ENCODE measurements at places on chromosomes 7 and 10. TPM values are rescaled to one million over a fixed set of nuclear protein-coding genes. Genes with fewer than 3 reads are reported as not detected.

The C7orf33 gene
- polyA plus RNA-seq = not detected

The MSRB2 gene
- polyA plus RNA-seq = 27.0 TPM

The HTR7 gene
- polyA plus RNA-seq = 2.1 TPM

The HACD1 gene
- 39.1 TPM for polyA plus RNA-seq

The FGFBP3 gene
- 1.3 TPM for polyA plus RNA-seq

The CLDN4 gene
- polyA plus RNA-seq = 0.69 TPM

The LIPK gene
- not detected for polyA plus RNA-seq

The LAMB1 gene
- 32.3 TPM for polyA plus RNA-seq

The TET1 gene
- 0.18 TPM for polyA plus RNA-seq

The HECW1 gene
- polyA plus RNA-seq = 1.9 TPM

Measured in aorta (tissue), 5 donors.